ENCODE measurements at places on chromosomes 12 and 14.
A peak's percentile ranks its signal among the peaks of the same experiment; 100 is the strongest.

DNA sequence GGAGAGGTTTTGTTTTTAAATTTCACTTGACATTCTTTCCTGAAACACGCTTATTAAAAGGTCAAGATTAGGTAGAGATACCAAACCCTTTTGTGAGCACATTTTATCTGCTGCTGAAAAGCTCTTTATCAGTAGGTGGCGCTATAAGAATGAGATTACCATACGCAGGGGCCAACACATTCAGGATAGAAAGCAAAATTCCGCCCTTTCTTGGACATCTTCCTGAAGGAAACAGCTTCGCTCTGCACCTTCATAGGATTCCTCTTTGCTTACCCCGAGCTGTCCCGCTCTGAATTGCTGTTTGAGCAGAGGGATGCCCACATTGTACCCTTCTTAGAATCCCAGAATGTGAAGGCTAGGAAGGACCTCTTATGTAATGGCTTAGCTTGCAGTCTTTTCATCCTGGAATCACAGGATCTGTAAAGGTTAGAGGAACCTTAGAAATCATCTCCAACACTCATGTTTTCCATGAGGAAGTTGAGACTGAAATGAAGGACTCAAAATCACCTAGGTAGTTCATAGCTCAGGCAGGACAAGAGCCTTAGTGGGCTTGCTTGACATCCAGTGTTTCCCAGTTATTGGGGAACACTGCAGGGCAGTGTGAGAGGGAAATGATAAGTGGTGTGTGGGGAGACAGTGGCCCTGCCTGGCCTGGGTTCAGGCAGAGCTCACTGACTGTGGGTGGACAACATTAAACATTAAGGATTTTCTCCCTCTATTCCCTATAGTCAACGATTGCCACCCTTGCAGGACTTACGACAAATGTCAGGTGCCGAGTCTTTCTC is 38.7 kb upstream of the CRY1 start:
- peak; percentile 90 for DNase-seq

DNA sequence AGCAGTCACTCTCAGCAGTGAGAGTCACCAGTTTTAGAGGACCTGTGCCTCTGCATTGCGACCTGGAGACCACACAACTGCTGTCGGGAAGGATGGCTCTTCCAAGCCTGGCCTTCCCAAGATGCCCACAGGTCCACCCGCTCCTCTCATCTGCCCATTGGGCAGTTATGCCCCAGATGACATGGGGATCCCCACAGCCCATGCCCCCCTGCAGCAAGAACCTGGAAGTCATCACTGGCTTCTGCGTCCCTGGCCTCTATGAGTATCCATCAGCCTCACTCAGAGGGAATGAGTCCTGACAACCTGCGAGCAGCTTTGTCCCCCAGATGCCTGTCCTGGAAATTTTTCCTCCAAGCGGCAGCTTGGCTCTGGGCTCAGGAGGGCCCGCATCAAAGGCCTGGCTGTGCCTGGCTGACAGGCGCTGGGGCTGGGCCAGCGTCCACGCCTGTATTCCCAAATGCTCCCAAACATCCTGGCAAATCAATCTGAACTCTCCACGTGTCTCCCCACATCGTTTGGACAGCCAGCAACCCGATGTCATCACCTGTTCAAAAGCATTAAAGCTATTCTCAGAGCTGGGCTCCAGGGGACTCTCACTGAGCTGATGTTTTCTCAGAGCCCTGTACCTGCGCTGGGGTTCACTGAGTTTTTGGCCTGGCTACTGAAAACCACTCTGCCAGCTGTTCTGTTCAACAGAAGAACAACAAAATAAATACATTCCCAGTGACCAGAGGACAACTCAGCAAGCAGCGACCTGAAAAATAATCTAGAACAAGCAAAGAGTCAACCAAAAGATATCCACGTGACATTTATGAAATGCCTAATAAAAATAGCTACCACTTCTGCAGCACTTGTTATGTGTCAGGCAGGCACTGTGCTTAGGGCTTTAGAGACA is 57.8 kb downstream of the CLMN start:
- no peak for DNase-seq

GRCh38 chr12:92719674-92720073 is 16.9 kb downstream of the PLEKHG7 start:
- DNase-seq = no peak

- no peak for DNase-seq
Measured at GRCh38 chr14:103267226-103267910, 66.7 kb upstream of the EIF5 start.

- DNase-seq = no peak
Measured at GRCh38 chr14:98743536-98743935, 528.5 kb downstream of the BCL11B start.

DNA sequence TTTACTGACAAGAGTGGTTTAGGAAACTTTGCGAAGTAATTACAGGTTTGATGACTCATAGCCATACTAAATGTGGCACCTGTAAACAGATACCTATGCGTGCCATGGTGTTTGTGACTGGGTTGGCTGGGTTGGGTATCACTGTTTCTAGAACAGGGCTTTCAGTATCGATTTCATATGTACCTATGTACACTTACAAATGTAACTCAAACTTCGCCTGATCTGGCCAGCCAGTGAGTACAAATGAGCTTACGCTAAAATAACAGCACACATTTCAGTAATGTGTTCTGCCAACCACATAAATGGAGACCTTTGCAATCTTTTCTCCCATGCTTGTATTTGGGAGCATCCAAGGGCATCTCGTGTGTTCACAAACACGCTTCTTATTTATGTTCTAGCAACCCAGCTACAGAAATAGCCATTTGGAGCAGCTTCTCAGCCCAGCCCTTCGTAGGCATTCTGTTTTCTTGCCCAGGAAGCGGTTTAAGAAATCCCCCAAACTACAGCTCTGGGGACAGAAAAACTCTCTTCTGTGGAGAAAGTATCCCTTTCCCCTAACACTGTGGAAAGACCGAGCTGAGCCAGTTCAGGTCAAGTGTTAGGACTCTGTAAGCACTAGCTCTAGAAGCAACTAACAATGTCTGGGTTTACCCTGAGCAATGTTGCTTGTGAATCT is 42.3 kb upstream of the MDM1 start:
- no peak for DNase-seq
